ENCODE measurements at places on chromosomes 6 and 20. TPM values are rescaled to one million over a fixed set of nuclear protein-coding genes. Genes with fewer than 3 reads are reported as not detected.

The LRRC73 gene
- total RNA-seq, result 0.88 TPM

The SLC35F1 gene
- total RNA-seq, result 0.06 TPM

The ATP9A gene
- 11.1 TPM for total RNA-seq

The C4A gene
- 0.90 TPM for total RNA-seq

The GPLD1 gene
- total RNA-seq, result 1.1 TPM

The BNIP5 gene
- total RNA-seq, result not detected

The TBX18 gene
- total RNA-seq, result 16.0 TPM

The PSMB8 gene
- total RNA-seq, result 24.9 TPM

The ZSCAN31 gene
- total RNA-seq, result 1.9 TPM

The PSMF1 gene
- 168 TPM for total RNA-seq

The FOXC1 gene
- total RNA-seq, result 4.6 TPM

The IL20RA gene
- total RNA-seq, result 0.03 TPM

The CRYBG1 gene
- total RNA-seq, result 0.74 TPM

The LPA gene
- total RNA-seq, result 0.07 TPM

The PSORS1C2 gene
- total RNA-seq, result not detected

The OR2J3 gene
- total RNA-seq, result not detected

The SIRPD gene
- total RNA-seq, result not detected

The THEMIS gene
- total RNA-seq, result not detected

The SIRPB1 gene
- total RNA-seq, result 0.17 TPM

The CGA gene
- total RNA-seq, result 0.48 TPM

The ILRUN gene
- 34.8 TPM for total RNA-seq

The SLC22A7 gene
- not detected for total RNA-seq

The CDSN gene
- not detected for total RNA-seq

The CST1 gene
- 0.44 TPM for total RNA-seq

The SLC17A2 gene
- total RNA-seq, result not detected

The MUC21 gene
- not detected for total RNA-seq

The ADISSP gene
- total RNA-seq, result 158 TPM

The FOXS1 gene
- total RNA-seq, result 0.41 TPM

The CYP39A1 gene
- not detected for total RNA-seq

The NR2E1 gene
- total RNA-seq, result not detected

The SMIM26 gene
- 127 TPM for total RNA-seq

The VSX1 gene
- 0.43 TPM for total RNA-seq

The RCAN2 gene
- not detected for total RNA-seq

The APOM gene
- total RNA-seq, result 3.1 TPM

The PTCRA gene
- total RNA-seq, result not detected

The MYCT1 gene
- total RNA-seq, result not detected

The EPHA7 gene
- 0.18 TPM for total RNA-seq

The RING1 gene
- 19.3 TPM for total RNA-seq

The TSPO2 gene
- total RNA-seq, result not detected

The ANKRD6 gene
- 2.2 TPM for total RNA-seq

The MYMX gene
- not detected for total RNA-seq

The SPAG4 gene
- 4.3 TPM for total RNA-seq

The SCUBE3 gene
- total RNA-seq, result 0.07 TPM

The ECT2L gene
- not detected for total RNA-seq

The CLIC5 gene
- total RNA-seq, result not detected

The PNPLA1 gene
- not detected for total RNA-seq

The KIAA0408 gene
- total RNA-seq, result 6.8 TPM

The HSPA12B gene
- 0.39 TPM for total RNA-seq

The CRISP3 gene
- not detected for total RNA-seq

The SH3BGRL2 gene
- total RNA-seq, result 0.33 TPM

The POLH gene
- 9.3 TPM for total RNA-seq

The SLC13A3 gene
- total RNA-seq, result not detected

The ZNF831 gene
- total RNA-seq, result not detected

The SUMO4 gene
- not detected for total RNA-seq

The CARMIL1 gene
- total RNA-seq, result 7.7 TPM

The SLC17A4 gene
- total RNA-seq, result not detected

The FAM83B gene
- not detected for total RNA-seq

The COL9A1 gene
- not detected for total RNA-seq

All from A549 treated with GW870086 at 1 μM for 4 hours (cell line).